Smooth muscle cell of the brain vasculature (primary cell): ENCODE measurements at places on chromosomes 3 and 15.

GRCh38 chr15:29018120-29018805 lies 132.5 kb downstream of the APBA2 start:
- DNase-seq = no peak

DNA sequence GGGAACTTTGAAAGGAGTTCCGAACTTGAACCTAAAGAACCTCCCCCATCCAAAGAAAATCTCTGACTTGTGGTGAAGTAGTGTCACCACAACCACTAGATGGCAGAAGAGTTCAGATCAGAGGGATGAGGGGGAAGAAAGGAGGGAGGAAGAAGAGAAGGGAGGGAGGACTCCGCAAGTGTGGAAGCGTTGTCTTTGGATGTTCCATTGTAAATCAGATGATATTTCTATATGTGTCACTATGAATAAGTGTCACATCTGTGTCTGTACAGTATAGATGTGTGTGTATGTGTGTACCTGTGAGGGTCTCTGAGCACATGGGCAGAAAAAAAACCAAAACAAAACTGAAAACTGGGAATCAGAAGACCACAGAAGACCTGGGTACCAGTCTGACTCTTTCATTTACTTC lies 16.9 kb downstream of the SLC24A1 start:
- DNase-seq = peak; percentile 63

- DNase-seq = peak; percentile 49
Measured at GRCh38 chr3:149277331-149277813, 55.7 kb upstream of the CP start.

GRCh38 chr3:16439848-16440708 lies 73.4 kb downstream of the RFTN1 start:
- no peak for DNase-seq

- no peak for DNase-seq
Measured at GRCh38 chr15:58793862-58794261, 22.8 kb downstream of the MINDY2 start.

DNA sequence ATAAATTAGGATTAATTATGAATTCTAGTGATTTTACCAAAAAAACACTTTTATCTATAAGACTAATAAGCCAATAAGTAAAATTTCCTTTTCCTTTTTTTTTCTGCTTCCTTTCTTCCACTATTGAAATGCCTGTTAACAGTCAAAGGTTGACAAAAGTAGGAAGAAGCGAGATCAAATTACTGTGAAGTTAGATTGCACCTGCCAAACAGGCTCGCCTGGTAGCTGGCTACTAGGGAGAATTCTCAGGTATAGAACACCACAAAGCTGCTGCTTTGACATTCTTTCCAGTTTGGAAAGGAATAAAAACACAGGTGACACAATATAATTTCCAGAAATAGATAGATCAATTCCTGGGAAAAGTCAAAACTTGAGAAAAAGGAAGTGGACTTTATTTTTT lies 749.0 kb downstream of the NSUN3 start:
- no peak for DNase-seq
